Effector CD8-positive, alpha-beta T cell (primary cell): ENCODE measurements at places on chromosomes 5 and 9.

DNA sequence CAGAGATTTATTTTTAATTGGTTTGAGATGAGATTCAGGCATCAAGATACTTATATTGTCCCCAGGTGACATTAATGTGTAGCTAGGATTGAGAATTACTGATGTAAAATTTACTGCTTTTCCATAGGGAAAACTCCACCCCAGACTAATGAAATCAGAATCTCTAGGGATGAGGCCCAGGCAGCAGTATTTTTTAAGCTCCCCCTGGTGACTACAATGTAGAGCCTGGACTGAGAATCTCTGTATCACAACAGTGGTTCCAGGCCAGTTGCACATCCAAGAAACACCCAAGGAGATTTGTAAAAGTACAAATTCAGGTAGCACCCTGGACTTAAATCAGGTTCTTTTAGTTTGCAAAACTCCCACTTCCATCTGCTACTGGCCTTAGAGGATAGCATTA is 185.7 kb downstream of the MARCHF11 start:
- no peak for DNase-seq

DNA sequence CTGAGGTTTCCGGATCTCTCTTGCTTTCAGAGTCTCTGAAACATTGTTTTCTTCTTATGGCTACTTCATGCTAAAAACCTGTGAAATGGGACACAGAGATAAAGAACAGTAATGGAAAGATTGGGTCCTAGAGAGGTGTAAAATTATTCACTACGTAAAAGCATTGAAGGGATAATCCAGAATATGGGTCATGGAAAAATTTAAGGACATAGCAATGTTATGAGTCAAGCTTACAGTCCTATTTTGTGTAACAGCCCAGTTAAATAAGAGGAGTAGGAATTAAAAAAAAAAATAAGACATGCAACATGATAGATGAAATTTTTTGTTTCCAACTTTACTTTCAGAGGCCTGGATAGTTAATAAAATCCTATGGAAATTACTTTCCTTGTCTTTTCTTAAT is 61.9 kb upstream of the ELL2 start:
- DNase-seq: no peak

DNA sequence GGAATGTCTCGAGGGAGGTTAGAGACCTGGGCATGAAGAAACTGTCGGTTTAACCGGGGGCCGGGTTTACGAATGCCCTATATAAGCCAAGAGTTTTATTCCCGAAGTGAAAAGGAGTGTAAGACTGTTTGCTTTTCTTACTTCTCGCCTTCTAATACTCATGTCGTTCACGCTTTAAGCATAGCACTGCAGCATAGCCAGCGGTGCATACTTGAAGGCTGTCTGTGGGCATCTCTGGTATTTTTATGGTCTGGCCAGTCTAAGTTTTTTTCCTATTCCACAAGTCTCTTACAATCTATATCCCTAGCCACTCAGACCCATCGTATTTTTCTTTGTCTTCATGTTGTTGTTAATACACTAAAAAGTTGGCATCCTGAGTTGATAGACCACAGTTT is 1.2 kb downstream of the UHRF2 start:
- no peak for DNase-seq

- no peak for DNase-seq
Observed at GRCh38 chr5:16431490-16431889, 34.1 kb downstream of the ZNF622 start.

DNA sequence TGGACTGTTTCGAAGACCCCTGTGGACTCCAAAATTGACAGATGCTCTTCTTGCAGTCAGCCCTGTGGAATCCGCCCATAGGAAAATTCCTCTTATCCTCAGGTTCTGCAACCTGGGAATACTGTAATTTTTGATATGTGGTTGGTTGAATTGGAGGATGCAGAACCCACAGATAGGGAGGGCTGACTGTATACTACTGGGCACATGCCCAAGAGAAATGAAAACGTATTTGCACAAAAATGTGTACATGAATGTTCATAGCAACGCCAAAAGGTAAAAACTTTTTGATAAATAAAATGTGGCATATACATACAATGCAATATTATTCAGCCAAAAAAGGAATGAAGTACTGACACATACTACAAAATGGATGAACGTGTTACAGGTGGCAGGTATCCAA is 1.9 kb upstream of the SNAPC3 start:
- DNase-seq: no peak

DNA sequence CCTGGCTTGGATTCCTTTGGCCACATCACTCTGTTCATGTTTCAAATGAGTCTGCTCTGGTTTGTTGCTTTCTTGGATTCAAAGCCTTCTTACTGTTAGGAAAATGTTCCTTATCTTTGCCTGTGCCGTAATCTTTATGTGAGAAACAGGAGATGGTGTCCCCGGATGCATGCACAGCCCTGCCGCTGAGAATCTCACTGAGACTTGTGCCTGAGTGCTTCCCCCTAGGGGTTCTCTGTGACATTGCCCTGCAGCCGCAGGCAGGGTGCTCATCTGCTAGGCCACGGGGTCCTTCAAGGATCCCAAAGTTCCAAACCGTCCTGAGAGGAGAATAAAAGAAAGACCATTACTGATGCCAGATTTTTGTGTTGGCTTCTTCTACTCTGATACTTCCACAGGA is 81.4 kb upstream of the ANKRD55 start:
- DNase-seq: no peak

- no peak for DNase-seq
Observed at GRCh38 chr9:133754688-133755227, 16.6 kb upstream of the SARDH start.

DNA sequence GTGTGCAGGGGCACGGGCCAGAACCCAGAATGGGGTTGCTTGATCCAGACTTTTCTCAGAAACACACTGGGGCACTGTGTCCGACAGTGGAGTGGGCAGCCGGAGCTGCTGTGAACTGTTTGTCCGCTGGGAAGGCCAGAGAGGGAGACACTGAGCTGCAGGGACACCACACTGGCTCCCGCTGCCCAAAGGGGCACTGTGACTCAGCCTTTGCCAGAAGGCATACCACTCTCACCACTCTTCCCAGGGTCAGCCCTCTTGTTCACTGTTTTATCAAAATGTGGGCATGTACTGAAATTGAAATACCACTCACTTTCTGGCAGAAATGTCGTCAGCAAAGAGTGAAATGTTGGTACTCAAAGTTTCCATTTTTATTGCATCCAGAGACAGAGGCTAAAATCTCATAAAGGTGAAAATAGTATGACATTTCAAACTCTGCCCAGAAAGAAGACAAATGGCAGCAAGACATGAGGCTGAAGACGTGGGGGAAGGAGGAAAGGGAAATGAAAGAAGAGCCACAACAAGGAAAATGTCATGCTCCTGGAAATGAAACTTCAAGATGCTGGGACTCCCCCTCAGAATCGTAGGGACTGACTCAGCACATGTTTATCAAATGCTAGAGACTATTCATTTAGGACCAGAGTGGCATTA is 4.5 kb upstream of the IL7R start:
- DNase-seq: no peak

DNA sequence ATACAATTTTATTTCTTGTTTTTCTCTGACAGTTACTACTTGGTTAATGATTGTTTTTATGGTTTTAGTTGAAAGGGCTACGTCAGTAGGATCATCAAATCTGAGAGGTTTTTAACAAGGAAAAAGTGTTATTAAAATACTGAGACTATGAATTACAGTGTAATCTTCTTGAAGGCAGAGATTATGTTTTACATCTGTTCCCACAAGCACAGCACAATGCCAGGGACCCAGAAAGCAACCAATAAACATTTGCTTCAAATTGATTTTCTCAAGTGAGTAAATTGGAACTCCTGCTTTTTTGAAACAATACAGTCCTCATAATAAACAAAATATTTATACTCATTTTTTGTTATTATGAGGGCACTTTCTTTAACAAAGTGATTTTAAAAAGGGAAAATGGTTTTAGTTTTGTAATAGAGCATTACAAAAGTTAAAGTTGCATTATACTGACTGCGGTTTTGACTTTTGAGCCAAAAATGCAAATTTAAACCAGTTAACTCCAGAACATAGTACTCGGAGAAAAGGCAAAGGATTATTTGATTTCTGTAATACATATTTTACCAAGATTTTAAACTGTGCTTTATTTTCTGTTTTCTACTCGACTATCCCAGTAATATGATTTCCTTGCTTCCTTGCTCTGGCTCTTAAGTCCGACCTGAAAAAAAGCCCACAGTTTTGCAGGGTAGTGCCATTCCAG is 176.9 kb downstream of the GDNF start:
- no peak for DNase-seq

DNA sequence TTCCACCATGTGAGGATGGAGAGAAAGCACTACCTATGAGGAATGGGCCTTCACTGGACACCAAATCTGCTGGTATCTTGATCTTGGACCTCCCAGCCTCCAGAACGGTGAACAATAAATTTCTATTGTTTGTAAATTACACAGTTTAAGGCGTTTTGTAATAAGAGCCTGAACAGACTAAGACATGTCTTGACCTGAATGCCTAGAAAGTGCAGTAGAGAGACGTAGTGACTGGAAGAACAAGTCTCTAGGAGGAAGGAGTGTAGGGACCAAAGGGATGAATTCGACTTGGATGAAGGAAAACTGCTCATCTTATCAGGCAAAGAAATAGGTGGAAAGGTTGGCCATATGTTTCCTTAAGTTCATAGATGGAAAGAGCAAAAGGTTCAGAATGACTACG is 309.8 kb upstream of the RGMB start:
- no peak for DNase-seq

DNA sequence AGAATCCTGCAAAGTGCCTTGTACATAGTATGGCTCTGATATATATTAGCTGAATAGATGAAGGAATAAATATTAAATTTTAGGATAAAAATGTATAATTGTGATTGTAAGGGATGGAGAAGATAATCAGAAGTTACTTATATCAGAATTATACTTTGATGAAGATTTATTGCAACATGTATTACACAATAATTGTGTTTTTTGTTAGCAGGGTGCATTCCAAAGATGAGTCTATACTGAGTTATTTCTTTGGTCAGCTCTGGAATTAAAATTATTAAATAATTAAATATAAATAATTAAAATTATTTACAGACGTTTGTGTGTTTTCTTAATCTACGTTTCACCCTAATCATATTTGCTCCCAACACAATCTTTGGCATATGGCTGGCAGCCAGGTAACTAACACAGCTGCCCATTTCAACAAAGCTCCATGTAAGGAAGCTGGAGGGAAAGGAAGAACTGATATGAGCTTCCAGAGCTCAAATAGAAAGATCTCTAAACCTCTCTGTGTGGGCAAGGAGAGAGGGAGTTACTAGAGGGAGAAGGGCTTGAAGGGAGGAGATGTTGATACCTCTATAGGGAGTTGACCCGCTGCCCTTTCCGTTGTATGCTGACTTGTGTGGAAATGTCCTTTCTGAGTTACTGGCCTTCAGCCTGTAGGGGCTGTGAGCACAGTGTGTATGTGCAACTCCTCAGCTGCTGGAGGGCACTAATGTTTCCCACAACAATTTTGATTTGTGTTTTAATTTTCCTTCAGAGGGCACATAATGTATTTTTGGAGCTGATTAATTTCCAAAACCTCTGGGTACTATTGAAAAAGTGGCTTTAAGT is 403.4 kb downstream of the MAN2A1 start:
- DNase-seq: no peak

- no peak for DNase-seq
Observed at GRCh38 chr9:16693616-16694015, 176.9 kb downstream of the BNC2 start.
